ENCODE measurements at places on chromosomes 4 and X. TPM values are rescaled to one million over a fixed set of nuclear protein-coding genes. Genes with fewer than 3 reads are reported as not detected.

Gene PRRG1
- total RNA-seq: 12.8 TPM

Gene TLR10
- total RNA-seq: not detected

Gene SPATA4
- total RNA-seq: 0.23 TPM

Gene OTC
- not detected for total RNA-seq

Gene PRDM5
- 8.2 TPM for total RNA-seq

Gene TEX13C
- total RNA-seq: not detected

Gene MAGEA10
- total RNA-seq: not detected

Gene MAGEB17
- not detected for total RNA-seq

Gene SPANXA2
- not detected for total RNA-seq

Gene YY2
- 4.0 TPM for total RNA-seq

Gene FANCB
- 3.3 TPM for total RNA-seq

Gene SEPTIN6
- 20.1 TPM for total RNA-seq

Gene FAM13A
- total RNA-seq: 43.9 TPM

Gene ADGRL3
- total RNA-seq: 0.56 TPM

Gene NR0B1
- total RNA-seq: 0.07 TPM

Gene DUX4
- total RNA-seq: not detected

Gene DGAT2L6
- total RNA-seq: not detected

Gene NPFFR2
- not detected for total RNA-seq

Gene MAGEB10
- total RNA-seq: not detected

Gene HPSE
- total RNA-seq: 0.13 TPM

Gene TEX11
- not detected for total RNA-seq

Gene NXF2B
- not detected for total RNA-seq

Gene TMEM35A
- total RNA-seq: 5.5 TPM

Gene H2BW2
- not detected for total RNA-seq

Gene RHOXF2
- not detected for total RNA-seq

Gene TBX22
- total RNA-seq: not detected

Gene RIBC1
- 0.78 TPM for total RNA-seq

Gene AREG
- total RNA-seq: 0.30 TPM

Gene CACNA1F
- not detected for total RNA-seq

All from smooth muscle cell of the pulmonary artery (primary cell).